SK-N-DZ (cell line): ENCODE measurements at places on chromosomes 1 and 21.

DNA sequence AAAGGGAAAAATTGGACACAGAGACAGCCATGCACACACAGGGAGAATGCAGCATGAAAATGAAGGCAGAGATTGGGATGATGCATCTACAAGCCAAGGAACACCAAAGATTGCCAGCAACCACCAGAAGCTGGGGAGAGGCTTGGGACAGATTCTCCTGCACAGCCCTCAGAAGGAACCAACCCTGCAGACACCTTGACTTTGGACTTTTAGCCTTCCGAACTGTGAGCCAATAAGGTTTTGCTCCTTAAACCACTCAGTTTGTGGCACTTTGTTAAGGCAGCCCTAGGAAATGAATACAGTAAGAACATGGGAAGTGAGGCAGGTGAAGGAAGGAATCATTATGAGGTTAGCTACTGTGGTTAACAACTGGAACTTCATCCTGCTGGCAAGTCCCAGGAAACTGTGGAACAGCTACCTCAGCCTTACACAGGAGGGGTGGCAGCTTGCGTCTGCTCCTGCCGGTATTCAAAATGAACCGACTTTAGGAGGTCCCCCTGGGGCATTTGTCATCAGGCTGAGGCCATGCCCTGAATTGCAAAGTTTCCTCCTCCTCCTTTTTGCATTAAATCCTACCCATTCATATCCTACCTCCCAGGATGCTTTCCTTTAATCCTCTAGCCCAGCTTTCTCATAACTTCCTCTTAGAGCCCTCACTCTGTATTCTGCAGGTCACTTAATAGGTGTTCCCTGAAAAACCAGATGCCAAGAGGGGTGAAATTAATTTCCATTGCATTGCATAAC, 15.4 kb downstream of the CD247 start:
- DNase-seq: no peak

DNA sequence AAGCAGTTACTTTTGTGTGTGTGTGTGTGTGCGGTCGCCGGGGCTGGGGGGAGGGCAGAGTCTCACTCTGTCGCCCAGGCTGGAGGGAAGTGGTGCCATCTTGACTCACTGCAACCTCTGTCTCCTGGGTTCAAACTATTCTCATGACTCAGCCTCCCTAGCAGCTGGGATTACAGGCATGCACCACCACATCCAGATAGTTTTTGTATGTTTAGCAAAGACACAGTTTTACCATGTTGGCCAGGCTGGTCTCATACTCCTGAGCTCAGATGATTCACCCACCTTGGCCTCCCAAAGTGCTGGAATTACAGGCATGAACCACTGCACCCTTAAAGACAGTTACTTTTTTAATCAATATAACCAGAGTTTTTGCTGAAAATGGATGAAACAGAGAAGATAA, 207.0 kb downstream of the PTPRC start:
- DNase-seq: no peak

DNA sequence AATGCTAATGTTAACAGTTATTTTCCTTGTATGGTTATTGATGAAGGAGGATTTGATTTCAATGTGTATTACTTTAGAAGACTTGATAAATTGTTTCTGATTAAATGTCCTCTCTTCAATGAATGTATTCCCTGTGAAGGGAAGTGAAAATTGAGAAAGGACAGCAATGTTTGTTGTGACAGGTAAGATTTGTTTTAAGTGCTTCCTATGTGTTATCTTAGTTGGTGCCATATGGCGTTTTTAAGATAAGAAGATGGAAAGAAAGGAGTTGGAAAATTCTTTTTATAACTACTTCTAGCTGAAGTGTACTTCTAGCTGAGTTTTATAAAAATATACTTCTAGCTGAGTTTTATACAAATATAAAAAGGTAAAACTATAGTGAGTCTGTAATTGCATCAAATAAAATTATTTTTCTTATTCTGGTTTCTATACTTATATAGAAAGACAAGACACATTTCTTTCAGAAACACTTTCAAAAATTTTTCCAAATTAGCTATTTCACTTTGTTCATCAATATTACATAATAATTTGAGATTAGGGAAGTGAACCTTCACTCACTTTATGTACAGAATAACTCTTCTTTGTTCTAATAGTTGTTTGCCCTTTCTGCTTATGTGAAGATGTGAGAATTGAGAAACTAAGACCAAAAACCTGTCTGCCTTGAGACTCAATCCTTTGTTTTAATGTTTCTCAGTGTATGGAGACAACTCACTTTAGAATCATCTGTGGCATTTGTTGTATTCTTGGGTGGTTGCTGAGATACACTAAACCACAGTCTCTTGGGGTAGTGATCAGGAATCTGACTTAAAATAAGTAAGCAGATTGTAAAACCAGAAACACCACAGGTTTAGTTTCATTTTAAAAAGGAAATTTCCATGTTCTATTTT, 382.9 kb upstream of the B3GALT2 start:
- DNase-seq: peak; percentile 28

DNA sequence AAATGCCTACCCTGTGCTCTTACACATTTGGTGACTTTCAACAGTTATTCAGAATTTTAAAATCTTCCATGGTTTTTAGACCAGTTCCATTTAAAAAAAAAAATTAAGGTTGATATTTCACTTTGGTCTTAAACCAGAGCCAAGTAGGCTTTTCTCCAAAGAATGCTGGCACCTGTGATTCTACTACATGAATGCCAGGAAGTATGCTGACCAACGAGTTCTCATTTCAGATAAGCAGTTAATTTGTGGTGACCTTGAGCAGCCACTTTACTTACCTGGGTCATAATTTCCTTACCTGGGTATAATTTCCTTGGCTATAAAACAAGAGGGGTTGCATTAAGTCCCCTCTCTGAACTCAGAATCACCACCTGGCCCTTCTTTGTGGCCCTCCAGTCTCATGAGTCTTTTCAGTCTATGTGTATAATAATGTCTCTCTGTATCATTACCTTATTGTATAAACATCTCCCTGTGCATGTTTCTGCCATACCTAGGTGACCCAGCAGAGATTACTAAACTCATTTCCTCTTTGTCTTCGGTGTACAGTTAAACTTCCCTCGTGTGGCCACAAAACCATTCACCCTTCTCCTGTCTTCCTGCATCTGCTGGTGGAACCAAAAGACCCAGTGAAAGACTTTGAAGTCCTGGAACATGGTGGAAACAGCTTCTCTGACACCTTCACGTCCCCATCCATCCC, 139.1 kb upstream of the DPT start:
- DNase-seq: no peak
